ENCODE measurements at places on chromosomes 6 and 20. TPM values are rescaled to one million over a fixed set of nuclear protein-coding genes. Genes with fewer than 3 reads are reported as not detected.

The KIAA1755 gene
- polyA plus RNA-seq: 9.6 TPM

The PACSIN1 gene
- 0.55 TPM for polyA plus RNA-seq

The BTN1A1 gene
- polyA plus RNA-seq: 0.02 TPM

The GCNT2 gene
- polyA plus RNA-seq: 3.4 TPM

The MYLK2 gene
- 0.35 TPM for polyA plus RNA-seq

The LAMP5 gene
- polyA plus RNA-seq: 11.5 TPM

The RHAG gene
- polyA plus RNA-seq: not detected

The ZNF391 gene
- 3.6 TPM for polyA plus RNA-seq

The HAO1 gene
- polyA plus RNA-seq: not detected

The MEP1A gene
- polyA plus RNA-seq: 0.13 TPM

The HLA-A gene
- polyA plus RNA-seq: 511 TPM

The VGLL2 gene
- not detected for polyA plus RNA-seq

The HLA-G gene
- polyA plus RNA-seq: 0.23 TPM

The RNF8 gene
- 15.3 TPM for polyA plus RNA-seq

The GSTA3 gene
- 1.6 TPM for polyA plus RNA-seq

The SLC13A3 gene
- 7.1 TPM for polyA plus RNA-seq

The THBD gene
- polyA plus RNA-seq: 24.0 TPM

The DEFB124 gene
- polyA plus RNA-seq: not detected

The ADGRF4 gene
- 0.11 TPM for polyA plus RNA-seq

The TOX2 gene
- 2.3 TPM for polyA plus RNA-seq

The ADTRP gene
- 0.12 TPM for polyA plus RNA-seq

The ZFAND3 gene
- polyA plus RNA-seq: 39.8 TPM

The CLVS2 gene
- polyA plus RNA-seq: not detected

The DEFB112 gene
- not detected for polyA plus RNA-seq

The ATRN gene
- polyA plus RNA-seq: 10.3 TPM

The SMLR1 gene
- 0.19 TPM for polyA plus RNA-seq

The JPH2 gene
- 7.5 TPM for polyA plus RNA-seq

The UST gene
- 11.8 TPM for polyA plus RNA-seq

The TREML1 gene
- polyA plus RNA-seq: 0.16 TPM

The CNKSR3 gene
- polyA plus RNA-seq: 16.7 TPM

The PI16 gene
- polyA plus RNA-seq: 7.7 TPM

The PGBD1 gene
- 3.5 TPM for polyA plus RNA-seq

The TRIM39 gene
- polyA plus RNA-seq: 11.8 TPM

The METTL24 gene
- 5.6 TPM for polyA plus RNA-seq

The DLL1 gene
- 2.4 TPM for polyA plus RNA-seq

The COL19A1 gene
- polyA plus RNA-seq: not detected

The KCNQ2 gene
- polyA plus RNA-seq: not detected

The SRSF12 gene
- 1.9 TPM for polyA plus RNA-seq

The PFDN6 gene
- 83.0 TPM for polyA plus RNA-seq

The MOCS3 gene
- polyA plus RNA-seq: 3.3 TPM

The TPD52L2 gene
- polyA plus RNA-seq: 73.3 TPM

The ADISSP gene
- 103 TPM for polyA plus RNA-seq

The SLC26A8 gene
- polyA plus RNA-seq: 0.07 TPM

The PKIB gene
- polyA plus RNA-seq: 0.97 TPM

The VSTM2L gene
- 0.15 TPM for polyA plus RNA-seq

All from ovary (tissue), 10 donors.